A549 treated with GW870086 at 1 μM for 4 hours (cell line): ENCODE measurements at places on chromosomes 13 and 19. TPM values are rescaled to one million over a fixed set of nuclear protein-coding genes. Genes with fewer than 3 reads are reported as not detected.

Gene LILRA1
- not detected in 5 replicates for total RNA-seq

Gene COMP
- 0.06 to 0.16 TPM (median 0.08 TPM) in 5 replicates for total RNA-seq

Gene HTR2A
- total RNA-seq, result not detected in 5 replicates

Gene SIGLEC10
- total RNA-seq, result 0.08 TPM in 1 of 5 replicates, not detected in the others

Gene CYP2F1
- not detected in 5 replicates for total RNA-seq

Gene RGCC
- total RNA-seq, result 2.4 to 4.2 TPM (median 3.7 TPM) in 5 replicates

Gene OR10H1
- total RNA-seq, result not detected in 5 replicates

Gene SPRY2
- total RNA-seq, result 11.5 to 16.3 TPM (median 13.9 TPM) in 5 replicates

Gene FFAR2
- not detected in 5 replicates for total RNA-seq

Gene PDE4C
- 0.22 to 0.47 TPM (median 0.38 TPM) in 5 replicates for total RNA-seq

Gene PLK5
- total RNA-seq, result not detected in 5 replicates

Gene S1PR2
- total RNA-seq, result 0.73 to 1.1 TPM (median 0.81 TPM) in 5 replicates

Gene RYR1
- 4.7 to 7.6 TPM (median 5.6 TPM) in 5 replicates for total RNA-seq

Gene CXCL17
- 0.18 TPM in 1 of 5 replicates, not detected in the others for total RNA-seq

Gene KLF1
- not detected in 5 replicates for total RNA-seq

Gene RCBTB2
- 0.94 to 1.3 TPM (median 1.1 TPM) in 5 replicates for total RNA-seq

Gene PRR36
- total RNA-seq, result 0.22 to 0.49 TPM (median 0.41 TPM) in 5 replicates

Gene RUBCNL
- total RNA-seq, result 0.07 to 0.31 TPM (median 0.28 TPM) in 5 replicates

Gene ADAMTS10
- total RNA-seq, result 8.8 to 15.2 TPM (median 12.9 TPM) in 5 replicates
